Dermis blood vessel endothelial cell (primary cell): ENCODE measurements at places on chromosomes 11 and 22.

GRCh38 chr11:48116437-48117228, 100.0 kb upstream of the OR4B1 start:
- DNase-seq, result peak; percentile 71

DNA sequence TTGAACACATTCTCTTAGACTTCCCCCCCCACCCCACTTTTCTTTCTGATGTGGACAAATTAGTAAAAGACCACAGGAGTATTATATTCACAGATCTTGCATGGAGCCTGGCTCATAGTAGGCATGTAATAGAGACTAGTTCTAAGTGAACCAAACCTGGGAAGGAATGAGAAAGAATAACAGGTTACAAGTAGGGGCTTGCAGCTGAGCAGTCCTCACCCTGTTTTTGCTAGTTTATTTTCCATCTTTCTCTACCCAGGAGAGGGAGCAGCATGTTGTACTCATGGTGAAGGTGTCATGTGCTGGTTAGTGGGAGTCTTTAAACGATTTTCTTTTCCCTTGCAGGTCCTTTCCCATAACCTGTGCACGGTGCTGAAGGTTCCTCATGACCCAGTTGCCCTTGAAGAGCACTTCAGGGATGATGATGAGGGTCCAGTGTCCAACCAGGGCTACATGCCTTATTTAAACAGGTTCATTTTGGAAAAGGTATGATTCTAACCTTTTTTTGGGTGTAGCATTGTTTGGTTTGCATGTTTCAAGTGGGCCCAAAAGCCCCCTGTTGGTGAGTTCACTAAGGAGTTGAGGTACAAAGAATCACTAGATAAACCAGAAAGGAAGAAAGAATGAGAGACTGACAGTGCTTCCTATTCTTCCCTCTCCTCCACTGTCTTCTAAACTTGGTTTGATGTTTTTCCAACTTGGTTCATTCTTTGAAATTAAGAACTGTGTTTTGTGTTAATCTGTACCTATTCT, 30.1 kb downstream of the SWAP70 start:
- no peak for DNase-seq

GRCh38 chr22:41338614-41339212, 37.4 kb downstream of the ZC3H7B start:
- DNase-seq, result no peak

GRCh38 chr11:596374-596773, 19.4 kb downstream of the IRF7 start:
- DNase-seq, result no peak

GRCh38 chr11:34343153-34343552, 14.7 kb downstream of the ABTB2 start:
- no peak for DNase-seq

DNA sequence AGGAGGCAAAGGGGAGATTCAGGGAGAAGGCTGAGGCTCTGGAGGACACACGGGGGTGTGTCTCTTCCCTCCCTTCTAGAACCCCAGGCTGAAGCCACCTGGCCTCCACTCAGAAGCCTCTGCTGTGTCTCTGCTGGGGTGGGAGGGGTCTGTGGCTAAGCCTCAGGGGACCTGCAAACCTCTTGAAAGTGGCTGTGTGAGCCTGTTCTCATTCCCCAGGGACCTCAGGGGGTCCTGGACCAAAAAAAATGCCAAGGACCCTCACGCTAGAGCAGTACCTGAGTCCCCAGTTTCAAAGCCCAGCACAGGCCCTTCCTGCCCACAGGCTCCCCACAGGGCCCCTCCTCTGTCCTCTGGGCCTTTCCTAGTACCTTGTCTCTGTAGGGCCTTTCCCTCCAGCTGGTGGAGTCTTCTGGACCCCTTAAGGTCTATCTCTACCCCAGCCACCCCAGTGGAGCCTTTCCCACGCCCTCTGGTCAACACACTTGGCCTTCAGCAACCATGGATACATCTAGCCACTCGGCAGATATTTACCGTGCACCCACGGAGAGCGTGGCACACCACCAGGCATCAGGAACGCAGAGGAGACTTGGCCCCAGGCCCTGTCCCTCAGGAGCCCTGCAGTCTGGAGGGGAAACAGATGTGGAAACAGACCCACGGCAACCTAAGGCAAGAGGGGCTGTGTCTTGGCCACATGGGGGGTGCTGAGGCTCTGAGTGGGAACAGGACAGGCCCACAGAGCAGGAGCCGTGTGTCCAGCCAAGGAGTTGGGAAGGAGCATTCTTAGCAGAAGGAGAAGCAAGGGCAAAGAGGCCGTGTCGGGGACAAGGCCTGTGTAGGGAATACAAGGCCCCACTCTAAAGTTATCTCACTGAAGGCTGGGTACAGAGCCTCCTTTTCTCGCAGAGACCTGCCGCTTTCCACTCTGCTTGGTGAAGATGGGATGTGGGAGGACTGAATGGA, 18.5 kb downstream of the PLA2G6 start:
- no peak for DNase-seq

- DNase-seq, result no peak
Observed at GRCh38 chr22:26642465-26643417, 14.6 kb upstream of the MIAT start.

DNA sequence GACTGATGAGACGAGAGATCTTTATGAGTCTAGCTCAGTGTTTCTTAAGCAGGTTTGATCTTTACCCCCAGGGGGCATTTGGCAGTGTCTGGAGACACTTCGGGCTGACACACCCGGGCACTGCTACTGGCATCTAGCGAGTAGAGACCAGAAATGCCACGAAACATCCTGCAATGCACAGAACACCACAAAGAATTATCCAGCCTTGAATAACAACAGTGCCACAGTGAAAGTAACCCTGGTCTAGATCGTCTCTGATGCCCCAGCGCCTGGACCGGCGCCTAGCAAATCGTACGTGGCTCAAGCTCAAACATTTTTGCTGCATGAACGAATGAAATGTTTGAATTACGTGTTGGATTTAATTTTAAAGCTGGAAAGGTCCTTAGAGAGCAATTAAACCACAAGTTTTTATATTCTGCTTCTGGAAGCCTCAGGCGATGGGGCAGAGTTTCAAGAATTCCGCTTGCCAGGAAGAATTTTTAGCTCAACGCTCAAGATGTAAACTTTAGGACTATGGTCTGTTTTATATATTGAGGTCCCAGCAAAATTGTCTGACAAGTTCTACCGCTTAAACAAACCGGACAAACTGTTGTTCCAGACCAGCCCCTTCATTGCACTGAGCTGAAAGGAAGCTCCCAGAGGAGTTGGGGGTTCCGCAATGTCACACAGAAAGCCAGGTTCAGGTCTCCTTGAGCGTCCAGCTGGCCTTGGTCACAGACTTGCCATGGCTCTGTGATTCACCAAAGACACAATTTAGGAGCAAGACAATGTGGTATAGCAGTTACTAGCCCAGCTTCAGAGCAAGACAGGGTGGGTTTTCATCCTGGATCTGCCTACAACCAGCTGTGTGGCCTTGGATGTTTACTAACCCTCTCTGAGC, 44.2 kb upstream of the SMTN start:
- DNase-seq, result no peak

GRCh38 chr11:79383874-79384273, 57.0 kb downstream of the TENM4 start:
- DNase-seq, result no peak
